ENCODE measurements at places on chromosomes 16 and 17. TPM values are rescaled to one million over a fixed set of nuclear protein-coding genes. Genes with fewer than 3 reads are reported as not detected.

ADAD2 gene
- total RNA-seq, result not detected

GCGR gene
- 0.09 TPM for total RNA-seq

KCNJ12 gene
- total RNA-seq, result 2.3 TPM

KRTAP4-6 gene
- total RNA-seq, result not detected

SPN gene
- total RNA-seq, result under 0.01 TPM

SLC25A10 gene
- 6.1 TPM for total RNA-seq

TMEM238L gene
- not detected for total RNA-seq

HOXB2 gene
- 0.85 TPM for total RNA-seq

GUCY2D gene
- under 0.01 TPM for total RNA-seq

SRR gene
- total RNA-seq, result 13.8 TPM

KIF2B gene
- total RNA-seq, result not detected

SPAG5 gene
- 5.4 TPM for total RNA-seq

METRNL gene
- 129 TPM for total RNA-seq

SSTR5 gene
- not detected for total RNA-seq

EPN3 gene
- total RNA-seq, result not detected

KRTAP1-5 gene
- total RNA-seq, result 0.57 TPM

MYH8 gene
- total RNA-seq, result under 0.01 TPM

USP32 gene
- total RNA-seq, result 44.7 TPM

FBXO39 gene
- 0.14 TPM for total RNA-seq

TOX3 gene
- not detected for total RNA-seq

OR4D1 gene
- not detected for total RNA-seq

HCRT gene
- total RNA-seq, result not detected

TMEM235 gene
- total RNA-seq, result not detected

RDM1 gene
- total RNA-seq, result 0.09 TPM

TBC1D3C gene
- not detected for total RNA-seq

SMTNL2 gene
- total RNA-seq, result 0.28 TPM

CCL23 gene
- not detected for total RNA-seq

GLTPD2 gene
- not detected for total RNA-seq

CX3CL1 gene
- 0.09 TPM for total RNA-seq

AOC3 gene
- total RNA-seq, result 1.6 TPM

SLC5A11 gene
- not detected for total RNA-seq

RAB37 gene
- 0.43 TPM for total RNA-seq

PLD6 gene
- 2.9 TPM for total RNA-seq

MYH11 gene
- total RNA-seq, result 0.09 TPM

ZNF624 gene
- total RNA-seq, result 4.1 TPM

DLX4 gene
- total RNA-seq, result not detected

KRT31 gene
- not detected for total RNA-seq

RPH3AL gene
- 1.00 TPM for total RNA-seq

All from smooth muscle cell of bladder (primary cell).